Naive thymus-derived CD4-positive, alpha-beta T cell (primary cell): ENCODE measurements at places on chromosomes 7 and 10. TPM values are rescaled to one million over a fixed set of nuclear protein-coding genes. Genes with fewer than 3 reads are reported as not detected.

DNA sequence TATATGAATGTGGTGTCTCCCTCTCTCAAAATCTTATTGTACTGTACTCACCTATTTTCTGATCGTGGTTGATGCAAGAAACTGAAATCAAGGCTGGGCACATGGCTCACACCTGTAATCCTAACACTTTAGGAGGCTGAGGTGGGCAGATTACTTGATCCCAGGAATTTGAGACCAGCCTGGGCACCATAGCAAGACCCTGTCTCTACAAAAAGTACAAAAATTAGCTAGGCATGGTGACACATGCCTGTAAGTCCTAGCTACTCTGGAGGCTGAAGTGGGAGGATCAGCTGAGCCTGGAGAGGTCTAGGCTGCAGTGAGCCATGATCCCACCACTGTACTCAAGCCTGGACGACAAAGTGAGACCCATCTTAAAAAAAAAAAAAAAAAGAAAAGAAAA, 16.0 kb downstream of the MMRN2 start:
- no peak for DNase-seq
- no peaks in the 10 kb centered on the region for H3K4me1 ChIP-seq
- H3K27ac ChIP-seq = no peak overlapping the region
- H3K27me3 ChIP-seq = no peaks in the 10 kb centered on the region

- H3K27ac ChIP-seq = no peak overlapping the region
- DNase-seq = peak; percentile 68
- peaks cover 32% of the 10 kb centered on the region for H3K36me3 ChIP-seq
- H3K4me3 ChIP-seq = no peak overlapping the region
- H3K27me3 ChIP-seq = no peaks in the 10 kb centered on the region
- peaks cover 19% of the 10 kb centered on the region for H3K4me1 ChIP-seq
These were observed 133.3 kb upstream of the SAMD8 start for GRCh38 chr10:74977913-74978847.

DNA sequence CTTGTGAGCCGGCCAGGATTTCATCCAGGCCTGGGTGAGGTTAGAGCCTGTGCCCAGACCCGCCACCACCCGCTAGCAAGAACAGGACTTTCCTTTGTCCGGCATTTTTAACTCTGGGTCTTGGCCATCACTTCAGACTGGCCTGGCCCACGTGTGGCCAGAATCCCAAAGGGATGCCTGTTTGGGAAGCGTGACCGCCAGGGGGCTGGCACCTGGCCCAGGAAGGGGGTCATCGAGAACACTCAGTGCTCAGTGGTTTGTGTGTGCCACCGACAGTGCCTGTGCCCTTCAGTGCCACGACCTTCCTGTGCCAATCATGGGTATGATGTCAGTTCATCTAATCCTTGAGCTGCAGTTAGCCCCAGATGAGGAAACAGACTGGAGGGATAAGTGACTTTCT, 85.0 kb downstream of the ZMIZ1 start:
- H3K4me1 ChIP-seq = peaks cover 14% of the 10 kb centered on the region
- no peaks in the 10 kb centered on the region for H3K27me3 ChIP-seq
- no peak overlapping the region for H3K4me3 ChIP-seq
- no peak for DNase-seq

GRCh38 chr7:108600399-108600798, 30.7 kb downstream of the DNAJB9 start:
- no peak overlapping the region for H3K27ac ChIP-seq
- H3K27me3 ChIP-seq = no peaks in the 10 kb centered on the region
- no peak for DNase-seq
- H3K36me3 ChIP-seq = no peaks in the 10 kb centered on the region
- no peaks in the 10 kb centered on the region for H3K4me1 ChIP-seq
- no peak overlapping the region for H3K4me3 ChIP-seq

DNA sequence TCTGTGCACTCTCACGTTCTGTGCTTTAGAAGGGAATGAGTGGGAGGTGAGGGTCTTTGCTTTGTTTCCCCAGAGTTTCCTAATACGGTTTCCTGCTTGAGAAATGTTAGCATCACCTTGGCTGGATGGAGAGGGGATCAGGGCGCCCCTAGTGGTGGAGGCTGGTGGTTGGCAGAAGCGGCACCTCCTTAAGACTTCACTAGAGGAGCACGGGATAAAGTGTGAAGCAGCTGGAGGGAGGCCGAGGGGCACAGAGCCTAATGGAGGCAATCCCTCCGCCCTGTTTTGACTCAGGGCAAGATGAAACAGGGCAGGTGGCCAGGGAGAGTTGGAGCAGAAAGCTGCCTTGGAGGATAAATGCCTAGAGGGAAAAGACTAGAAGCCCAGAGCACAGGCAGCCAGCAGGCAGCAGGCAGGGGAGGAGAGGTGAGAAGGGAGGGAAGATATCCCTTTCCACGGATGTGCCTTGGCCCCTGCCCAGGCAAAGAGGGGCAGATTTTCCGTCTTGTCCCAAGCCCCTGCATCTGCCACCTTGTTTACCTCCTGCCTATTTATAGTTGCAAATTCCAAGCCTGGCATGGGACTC, 56.0 kb upstream of the BTRC start:
- H3K36me3 ChIP-seq = no peaks in the 10 kb centered on the region
- DNase-seq = peak; percentile 24
- H3K27me3 ChIP-seq = peaks cover 8% of the 10 kb centered on the region
- H3K4me3 ChIP-seq = no peak overlapping the region
- H3K4me1 ChIP-seq = no peaks in the 10 kb centered on the region

DNA sequence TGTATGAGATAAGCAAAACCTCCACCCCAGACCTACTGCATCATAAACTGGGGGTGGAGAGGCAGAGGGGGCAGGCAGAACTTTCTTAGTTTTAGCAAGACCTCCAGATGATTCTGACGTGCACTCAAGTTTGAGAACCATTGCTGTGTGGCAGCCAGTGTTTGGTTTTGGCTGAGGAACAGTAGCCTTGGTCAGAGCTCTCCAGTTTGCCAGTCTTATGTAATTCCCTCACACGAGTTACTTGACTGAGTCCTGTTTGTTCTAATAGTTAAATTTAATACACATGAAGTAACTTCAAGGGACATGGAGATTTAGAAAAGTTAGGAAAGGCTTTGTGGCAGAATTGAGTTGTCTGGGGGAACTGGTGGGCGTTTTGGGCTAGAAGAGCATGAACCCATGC, 38.5 kb downstream of the GARS1 start:
- no peak overlapping the region for H3K27ac ChIP-seq
- no peaks in the 10 kb centered on the region for H3K4me1 ChIP-seq
- H3K27me3 ChIP-seq = no peaks in the 10 kb centered on the region
- no peak overlapping the region for H3K4me3 ChIP-seq

- H3K4me3 ChIP-seq = no peak overlapping the region
- no peak overlapping the region for H3K27ac ChIP-seq
- no peaks in the 10 kb centered on the region for H3K36me3 ChIP-seq
- DNase-seq = no peak
- H3K4me1 ChIP-seq = no peaks in the 10 kb centered on the region
These were observed 30.4 kb upstream of the DMBT1 start for GRCh38 chr10:122530177-122530576.

DNA sequence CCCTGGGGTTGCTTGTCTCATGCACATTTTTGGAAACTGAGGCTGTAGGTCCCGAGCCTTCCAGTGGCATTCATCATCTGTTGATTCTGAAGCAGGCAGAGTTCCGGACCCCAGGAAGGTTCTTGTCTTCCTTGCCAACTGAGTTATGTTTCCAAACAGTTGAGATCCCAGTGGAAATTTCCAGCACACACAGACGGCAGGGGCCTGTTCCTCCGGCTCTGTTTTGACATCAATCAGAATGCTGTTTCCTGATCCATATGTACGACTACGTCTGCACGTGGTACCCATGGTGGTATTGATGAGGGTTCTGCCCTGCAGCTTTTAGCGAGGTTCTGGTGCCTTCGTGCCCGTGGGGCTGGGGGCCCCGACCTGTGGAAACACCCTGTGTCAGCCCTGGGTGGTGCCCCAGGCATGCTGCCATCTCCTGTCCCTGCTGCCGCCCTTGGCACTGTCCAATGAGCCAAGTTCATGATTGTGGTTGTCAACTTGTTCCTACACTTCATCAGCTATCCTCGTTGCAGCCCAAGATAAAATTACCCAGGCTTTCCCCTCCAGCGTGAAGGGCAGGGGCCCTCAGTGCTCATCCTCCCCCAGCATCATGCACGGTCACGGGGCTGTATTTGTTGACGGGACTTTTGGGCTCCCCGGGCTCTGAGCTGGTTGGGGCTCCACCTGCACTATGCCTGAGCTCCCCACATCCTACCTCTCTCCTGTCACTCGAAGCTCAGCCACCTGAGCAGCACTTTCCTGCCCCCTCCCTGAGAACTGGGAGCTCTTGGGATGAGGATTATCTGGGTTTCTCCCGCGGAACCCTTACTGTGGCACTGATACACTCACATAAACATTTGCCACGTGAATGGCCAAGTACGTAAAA, 7.8 kb upstream of the DPYSL4 start:
- H3K36me3 ChIP-seq = no peaks in the 10 kb centered on the region
- peaks cover 7% of the 10 kb centered on the region for H3K27me3 ChIP-seq
- H3K27ac ChIP-seq = no peak overlapping the region
- DNase-seq = no peak
- peaks cover 7% of the 10 kb centered on the region for H3K4me1 ChIP-seq
- H3K4me3 ChIP-seq = no peak overlapping the region

DNA sequence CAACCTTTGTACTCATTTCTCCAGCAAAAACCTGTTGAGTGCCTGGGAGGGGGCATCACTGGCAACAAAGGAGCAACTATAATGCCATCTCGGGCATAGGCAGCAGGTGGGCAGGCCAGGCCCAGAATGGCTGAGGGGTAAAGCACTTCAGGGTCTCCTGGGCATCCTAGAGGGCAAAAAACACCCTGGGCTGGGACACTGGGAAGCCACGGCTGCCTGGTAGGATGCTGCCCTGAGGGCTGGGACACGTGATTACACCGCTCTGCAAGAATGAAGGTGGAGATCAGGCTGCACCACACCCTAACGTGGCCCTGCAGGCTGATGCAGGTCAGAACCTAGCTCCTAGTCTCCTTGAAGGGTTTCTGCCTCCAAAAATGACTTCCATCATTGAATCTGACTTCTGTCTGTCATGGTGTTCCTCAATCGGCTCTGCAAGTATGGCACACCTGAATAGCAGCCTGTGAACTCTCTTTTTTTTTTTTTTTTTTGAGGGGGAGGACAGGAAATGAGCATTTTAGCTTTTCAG, 4.5 kb upstream of the TRAPPC14 start:
- H3K36me3 ChIP-seq = no peaks in the 10 kb centered on the region
- H3K4me3 ChIP-seq = peak overlapping the region; percentile 44
- peaks cover 25% of the 10 kb centered on the region for H3K4me1 ChIP-seq
- H3K27me3 ChIP-seq = no peaks in the 10 kb centered on the region
- DNase-seq = peak; percentile 77

- H3K4me3 ChIP-seq = no peak overlapping the region
- H3K27me3 ChIP-seq = no peaks in the 10 kb centered on the region
- H3K27ac ChIP-seq = no peak overlapping the region
- no peaks in the 10 kb centered on the region for H3K36me3 ChIP-seq
- DNase-seq = no peak
These were observed 6.7 kb upstream of the GSDME start for GRCh38 chr7:24764011-24764410.

Gene FKBP9
- not detected for polyA plus RNA-seq
